ENCODE measurements at places on chromosomes 7 and 10.
A peak's percentile ranks its signal among the peaks of the same experiment; 100 is the strongest.

- no peak for DNase-seq
These were observed 7.7 kb downstream of the GRM8 start for GRCh38 chr7:127245002-127245401.

- no peak for DNase-seq
These were observed 30.5 kb upstream of the ZRANB1 start for GRCh38 chr10:124911124-124912067.

DNA sequence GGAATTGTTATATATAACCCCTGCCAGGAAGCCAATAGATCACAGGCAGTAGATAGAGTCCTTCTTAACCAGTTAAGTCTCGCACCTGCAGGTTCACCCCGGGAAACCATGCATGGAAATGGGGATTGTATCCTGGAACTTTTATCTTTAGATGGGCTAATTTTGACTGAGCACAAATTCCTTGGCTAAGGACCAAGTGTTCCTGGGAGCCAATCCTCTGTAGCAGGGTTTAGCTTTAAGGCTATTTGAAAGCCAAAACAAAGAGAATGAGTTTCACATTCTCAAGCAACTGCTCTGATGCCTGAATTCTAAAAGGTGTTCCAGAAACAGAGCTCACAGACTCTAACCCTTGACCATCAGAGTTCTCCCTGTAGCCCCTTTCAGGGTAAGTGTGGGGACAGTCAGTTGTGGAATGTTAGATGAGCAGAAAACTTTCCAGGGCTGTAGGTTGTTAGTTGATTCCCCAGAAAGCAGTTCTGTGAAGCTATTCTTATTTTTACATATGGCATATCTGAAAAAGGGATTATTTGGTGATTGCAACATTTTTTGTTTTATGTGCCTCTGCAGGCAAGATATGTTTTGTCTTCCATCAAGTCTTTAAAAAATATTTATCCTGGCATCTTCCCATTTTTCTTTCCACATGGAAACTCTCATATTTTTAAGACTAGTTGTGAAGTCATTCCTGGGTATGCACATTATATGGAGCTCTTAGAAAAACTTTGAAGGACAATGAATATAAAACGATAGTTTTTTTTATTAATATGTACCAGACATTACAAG is 16.2 kb upstream of the NPVF start:
- peak; percentile 56 for DNase-seq

GRCh38 chr10:3419719-3420495 is 247.3 kb upstream of the PITRM1 start:
- DNase-seq, result no peak

- no peak for DNase-seq
These were observed 8.1 kb downstream of the ADAP1 start for GRCh38 chr7:946256-946996.

DNA sequence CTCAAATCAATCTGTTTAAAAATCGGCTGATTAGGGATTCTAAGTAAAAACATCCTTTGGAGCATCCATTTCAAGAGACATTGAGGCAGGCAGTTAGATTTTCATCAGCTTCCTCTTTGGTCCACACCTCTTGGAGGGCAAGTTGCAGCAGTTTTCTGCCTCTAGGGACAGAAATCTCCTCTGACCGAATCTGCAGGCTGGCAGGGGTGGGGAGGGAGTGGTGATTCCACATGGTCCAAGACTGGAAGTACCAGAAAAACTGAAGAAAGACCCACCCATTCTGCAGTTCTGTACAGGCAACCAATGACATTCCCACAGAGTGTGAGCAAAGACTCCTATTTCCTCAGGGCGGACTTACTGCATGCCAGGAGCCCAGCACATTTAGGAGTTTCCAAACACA is 29.0 kb downstream of the FGFBP3 start:
- no peak for DNase-seq

DNA sequence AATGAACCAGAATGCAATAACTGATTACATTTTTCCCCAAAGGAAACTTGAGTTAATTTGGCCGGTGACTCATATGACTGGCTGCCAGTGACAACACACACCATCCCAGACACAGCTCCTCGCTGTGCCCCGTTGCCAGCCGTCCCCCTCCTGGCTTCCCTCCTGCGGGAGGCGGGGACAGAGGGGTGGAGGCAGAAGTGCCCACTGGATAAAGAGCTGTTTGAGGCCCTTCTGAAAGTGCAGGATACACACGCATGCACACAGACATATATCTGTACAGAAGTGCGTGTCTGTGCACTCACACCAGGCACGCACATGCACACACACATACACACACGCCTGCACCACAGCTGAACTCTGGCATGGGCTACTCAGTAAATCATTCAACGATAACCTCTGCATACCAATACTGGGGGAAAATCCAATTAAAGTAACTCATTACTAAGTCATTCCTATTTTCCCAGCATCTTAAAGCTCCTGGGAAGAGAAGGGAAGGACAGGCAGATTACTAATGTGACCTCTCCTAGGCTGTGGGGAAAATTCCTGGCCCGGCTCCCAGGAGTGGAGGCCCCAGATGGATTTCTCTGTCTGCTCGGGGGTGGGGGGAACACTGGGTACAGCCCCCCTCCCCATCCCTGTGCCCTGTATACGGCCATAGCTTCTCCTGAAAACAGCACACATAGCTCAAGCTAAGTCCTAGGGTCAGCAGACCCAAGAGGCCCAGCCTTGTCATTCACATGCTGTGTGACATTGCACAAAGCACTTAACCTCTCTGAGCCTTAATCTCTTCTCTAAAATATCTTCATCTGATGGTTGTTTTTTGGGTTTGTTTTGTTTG is 52.3 kb upstream of the MYL10 start:
- peak; percentile 62 for DNase-seq

- no peak for DNase-seq
These were observed 592.0 kb downstream of the TYW1 start for GRCh38 chr7:67588631-67589030.

GRCh38 chr7:28862595-28863272 is 95.4 kb downstream of the TRIL start:
- DNase-seq, result no peak

GRCh38 chr7:34075523-34076370 is 170.4 kb downstream of the BMPER start:
- no peak for DNase-seq

- DNase-seq, result no peak
These were observed 96.6 kb downstream of the AVL9 start for GRCh38 chr7:32591938-32592337.

- no peak for DNase-seq
These were observed 17.9 kb downstream of the SCRN1 start for GRCh38 chr7:29971566-29972314.

GRCh38 chr10:32015386-32015785 is 40.8 kb downstream of the KIF5B start:
- DNase-seq, result no peak

- peak; percentile 42 for DNase-seq
These were observed 155.2 kb downstream of the MAGI2 start for GRCh38 chr7:79298145-79298760.

GRCh38 chr7:109582211-109582610 is 1012.5 kb downstream of the DNAJB9 start:
- DNase-seq, result no peak

DNA sequence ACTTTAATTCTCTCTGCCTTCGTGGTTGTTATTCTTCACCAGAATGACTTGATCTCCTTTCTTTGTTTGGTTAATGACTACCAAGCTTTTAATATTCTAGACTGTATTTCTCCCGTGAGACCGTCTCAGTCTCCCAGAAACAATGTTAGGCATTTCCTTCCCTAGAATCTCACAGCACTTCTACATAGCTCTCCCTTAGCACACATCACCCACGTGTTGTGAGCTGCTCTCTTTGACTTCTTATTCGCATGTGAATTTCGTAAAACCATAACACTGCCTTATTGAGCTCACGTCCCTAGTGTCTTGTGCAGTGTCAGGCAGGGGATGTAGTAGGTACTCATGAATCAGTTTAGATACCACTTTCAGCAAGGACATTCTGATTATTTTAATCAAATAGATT is 57.5 kb upstream of the MGAM2 start:
- no peak for DNase-seq

GRCh38 chr10:78760463-78761310 is 308.1 kb upstream of the ZMIZ1 start:
- DNase-seq, result no peak

GRCh38 chr10:36946598-36946997 is 178.8 kb upstream of the ANKRD30A start:
- DNase-seq, result no peak

- DNase-seq, result no peak
These were observed 184.0 kb upstream of the ADCY1 start for GRCh38 chr7:45390180-45390579.

GRCh38 chr7:28542410-28542809 is 130.1 kb downstream of the CREB5 start:
- no peak for DNase-seq

- DNase-seq, result no peak
These were observed 284.8 kb downstream of the C7orf25 start for GRCh38 chr7:42627101-42627500.

DNA sequence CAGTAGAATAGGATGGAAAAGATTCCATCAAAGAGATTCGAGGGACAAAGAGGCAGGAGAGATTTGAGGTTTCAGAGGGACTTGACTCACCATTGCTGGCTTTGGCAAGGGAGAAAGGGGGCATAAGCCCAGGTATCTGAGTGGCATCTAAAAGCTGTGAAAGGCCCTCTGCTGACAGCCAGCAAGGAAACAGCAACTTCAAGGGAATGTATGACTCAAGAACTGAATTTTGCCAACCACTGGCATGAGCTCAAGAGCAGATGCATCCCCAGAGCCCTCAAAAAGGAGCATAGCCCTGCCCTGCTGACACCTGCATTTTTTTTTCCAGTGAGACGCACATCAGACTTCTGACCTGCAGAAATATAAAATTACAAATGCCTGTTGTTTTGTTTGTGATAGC is 19.6 kb upstream of the ADAM12 start:
- DNase-seq, result no peak

GRCh38 chr10:110629680-110630191 is 14.4 kb upstream of the RBM20 start:
- DNase-seq, result no peak

DNA sequence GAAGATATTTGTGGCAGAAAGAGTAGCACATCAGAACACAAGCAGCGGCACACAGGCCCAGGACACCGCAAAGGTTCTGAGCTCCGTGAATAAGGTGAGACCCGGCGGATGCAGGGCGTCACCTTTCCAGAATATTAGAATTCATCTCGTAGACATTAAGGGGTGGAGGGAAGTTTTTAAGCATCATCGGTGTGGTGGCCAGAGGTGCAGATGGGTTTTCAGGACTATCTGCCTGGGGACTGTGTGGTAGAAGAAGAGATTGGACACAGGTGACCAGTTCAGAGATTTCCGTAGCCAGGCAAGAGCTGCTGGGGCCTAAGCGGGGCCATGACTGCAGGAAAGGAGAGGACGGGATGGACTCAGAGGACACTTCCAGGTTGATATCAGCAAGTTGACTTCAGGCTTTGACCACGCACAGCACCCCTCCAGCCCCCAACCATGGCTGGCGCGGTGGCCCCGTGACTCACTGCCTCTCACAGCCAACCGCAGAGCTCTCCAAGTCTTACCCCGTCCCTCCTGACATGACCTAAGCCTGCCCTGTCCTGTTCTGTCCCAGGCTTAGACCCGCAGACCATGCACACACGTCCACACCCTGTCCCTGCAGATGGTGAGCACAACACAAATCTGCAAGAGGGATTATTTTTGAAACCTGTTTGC is 97.2 kb downstream of the OAT start:
- DNase-seq, result no peak

- DNase-seq, result no peak
These were observed 243.3 kb upstream of the RNF32 start for GRCh38 chr7:156397249-156397648.

GRCh38 chr7:12961910-12962480 is 274.6 kb downstream of the ARL4A start:
- no peak for DNase-seq

GRCh38 chr7:95772298-95772770 is at the start of gene DYNC1I1:
Gene DYNC1I1, plus strand, starts transcription at chr7:95772554. Its CDS starts 32,176 bp downstream, at chr7:95804730.
- peak; percentile 32 for DNase-seq

- DNase-seq, result no peak
These were observed 84.5 kb downstream of the SRPK2 start for GRCh38 chr7:105304040-105304895.

- no peak for DNase-seq
These were observed 30.7 kb upstream of the APBB1IP start for GRCh38 chr10:26407406-26407969.

GRCh38 chr10:108393089-108393488 is 1228.6 kb upstream of the SORCS1 start:
- DNase-seq, result peak; percentile 11

- DNase-seq, result no peak
These were observed 5.0 kb downstream of the PDZD8 start for GRCh38 chr10:117370205-117370604.

GRCh38 chr7:130970196-130970595 is 236.2 kb upstream of the KLF14 start:
- DNase-seq, result no peak

- DNase-seq, result no peak
These were observed 34.8 kb downstream of the CFAP43 start for GRCh38 chr10:104197364-104197763.

DNA sequence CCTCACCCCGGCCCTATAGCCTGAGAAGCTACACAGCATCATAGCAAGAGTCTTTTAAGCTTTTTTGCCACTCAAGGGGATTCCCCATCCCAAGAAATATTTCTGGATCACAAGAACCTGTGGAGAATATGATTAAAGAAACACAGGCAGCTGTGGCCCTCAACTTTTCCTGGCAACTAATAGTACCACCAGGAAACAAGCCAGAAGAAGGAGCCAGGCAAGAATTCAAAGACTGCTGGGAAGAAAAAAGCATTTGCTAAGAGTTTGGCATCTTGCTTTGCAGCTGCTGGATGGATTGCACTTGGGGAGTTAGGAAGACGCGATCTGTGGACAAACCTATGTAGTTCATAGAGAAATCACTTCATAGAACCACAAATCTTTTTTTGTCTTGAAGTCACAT is 437.8 kb downstream of the PLXDC2 start:
- DNase-seq, result peak; percentile 81

- no peak for DNase-seq
These were observed 62.2 kb downstream of the XPNPEP1 start for GRCh38 chr10:109861081-109861480.

- DNase-seq, result no peak
These were observed 91.5 kb upstream of the PDE1C start for GRCh38 chr7:32161708-32162107.

GRCh38 chr10:71860243-71861029 is 9.4 kb upstream of the PSAP start:
- DNase-seq, result peak; percentile 87

GRCh38 chr7:2943851-2944601 is 99.6 kb downstream of the CARD11 start:
- DNase-seq, result no peak

DNA sequence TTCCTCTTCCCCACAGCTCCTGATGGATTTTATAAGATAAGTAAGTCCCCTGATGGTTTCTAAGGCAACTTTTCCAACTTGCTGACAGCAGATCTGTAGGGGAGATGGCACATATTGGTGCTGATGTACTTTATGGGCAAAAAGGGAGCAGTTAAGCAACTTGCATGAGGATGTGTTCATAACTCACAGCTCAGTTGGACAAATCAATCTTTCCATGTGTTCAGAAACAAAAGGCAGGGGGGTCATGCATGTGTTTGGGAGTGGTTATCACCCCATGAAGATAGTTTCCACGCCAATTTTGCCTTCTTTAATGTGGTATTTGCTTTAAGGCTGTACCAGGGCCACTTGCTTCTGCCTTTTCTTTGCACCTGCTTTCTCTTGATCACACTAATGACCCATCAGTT is 6.1 kb downstream of the RBM20 start:
- no peak for DNase-seq

Data from hindlimb muscle (tissue), 1 donor.